ENCODE measurements at places on chromosomes 5 and 9.
A peak's percentile ranks its signal among the peaks of the same experiment; 100 is the strongest.

- no peak for DNase-seq
These were observed 11.2 kb upstream of the COL5A1 start for GRCh38 chr9:134630393-134630790.

GRCh38 chr5:176553260-176554085 lies 4.3 kb downstream of the CDHR2 start:
- DNase-seq, result no peak

DNA sequence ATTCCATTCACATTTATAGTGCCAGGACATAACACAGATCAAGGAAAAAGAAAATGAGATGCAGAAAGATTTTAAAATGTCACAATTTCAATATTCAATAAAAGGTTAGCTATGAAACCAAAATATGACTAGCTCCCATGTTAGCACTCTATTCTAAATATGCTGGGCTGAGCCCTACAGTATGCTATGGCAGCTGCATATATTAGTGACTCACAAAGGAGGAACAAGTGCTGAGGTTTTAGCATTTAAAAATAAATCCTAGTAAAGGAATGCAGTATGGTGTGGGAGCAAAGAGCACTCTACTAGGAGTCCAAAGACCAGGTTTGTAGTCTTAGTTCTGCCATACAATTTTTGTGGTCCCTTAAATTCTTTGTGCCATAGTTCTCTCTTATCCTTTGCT lies 118.4 kb downstream of the OXCT1 start:
- no peak for DNase-seq

DNA sequence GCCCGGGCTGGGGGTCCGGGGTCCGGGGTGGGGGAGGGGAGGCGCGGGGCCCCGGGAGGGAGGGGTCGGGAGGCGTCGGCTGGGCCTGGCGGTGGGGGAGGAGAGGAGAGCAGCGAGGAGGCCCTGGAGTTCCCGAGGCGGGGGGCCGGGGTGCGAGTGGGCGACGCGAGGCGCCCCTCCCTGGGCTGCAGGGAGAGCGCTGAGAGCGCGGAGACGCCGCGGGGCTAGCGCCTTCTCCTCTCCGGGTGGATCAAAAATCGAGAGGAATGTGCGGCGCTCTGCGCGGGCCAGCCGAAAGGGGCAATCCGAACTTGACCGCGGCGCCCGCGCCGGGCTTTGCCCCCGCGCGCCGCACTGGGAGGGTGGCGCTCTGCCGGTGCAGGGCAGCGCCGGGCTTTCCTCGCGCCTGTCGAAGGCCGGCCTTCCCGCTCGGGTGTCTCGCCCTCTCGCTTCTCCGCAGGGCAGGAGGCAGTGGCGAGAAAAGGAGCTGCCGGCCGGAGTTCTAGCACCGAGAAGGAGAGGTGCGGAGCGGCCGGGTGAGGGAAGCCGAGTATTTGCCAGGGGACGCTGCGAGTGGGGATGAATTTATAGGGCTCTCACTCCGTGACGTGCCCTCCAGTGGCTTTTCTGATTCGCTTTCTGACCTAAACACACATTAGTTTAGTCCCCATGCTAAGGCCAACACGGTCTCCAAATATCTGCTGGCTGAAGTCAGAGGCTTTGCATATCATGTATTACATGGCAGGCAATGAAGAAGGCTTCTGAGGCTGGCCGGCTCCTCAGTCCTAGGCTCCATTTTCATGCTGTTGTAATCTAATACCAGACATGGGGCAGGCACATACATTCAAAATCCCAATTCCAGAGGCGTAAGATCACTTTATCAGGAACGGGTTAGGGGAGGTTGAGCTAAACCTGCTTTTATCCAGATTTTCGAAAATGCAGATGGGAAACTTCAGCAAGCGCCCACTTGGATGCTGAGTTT lies 503 bp upstream of the GDNF start:
- DNase-seq, result no peak

- no peak for DNase-seq
These were observed 25.0 kb upstream of the CAPSL start for GRCh38 chr5:35963381-35963843.

DNA sequence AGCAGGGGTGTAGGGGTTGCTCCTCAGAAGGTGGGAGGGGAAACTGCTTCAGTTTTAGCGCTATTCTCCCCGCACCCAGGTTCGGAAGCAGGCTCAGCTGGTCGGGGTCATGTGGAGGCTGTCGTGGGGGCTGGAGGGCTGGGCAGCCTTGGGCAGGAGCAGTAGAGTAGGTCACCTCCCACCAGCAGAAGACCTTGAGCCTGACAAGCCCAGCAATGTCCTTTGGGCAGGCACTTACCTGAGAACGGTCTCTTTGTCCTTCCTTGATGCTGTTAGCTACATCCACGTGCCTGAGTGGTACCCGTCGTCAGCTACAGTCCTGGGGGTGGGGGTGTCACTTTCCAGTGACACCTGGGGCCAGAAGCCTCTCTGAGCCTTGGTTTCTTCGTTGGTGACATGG lies 20.3 kb downstream of the ENHO start:
- DNase-seq, result no peak

DNA sequence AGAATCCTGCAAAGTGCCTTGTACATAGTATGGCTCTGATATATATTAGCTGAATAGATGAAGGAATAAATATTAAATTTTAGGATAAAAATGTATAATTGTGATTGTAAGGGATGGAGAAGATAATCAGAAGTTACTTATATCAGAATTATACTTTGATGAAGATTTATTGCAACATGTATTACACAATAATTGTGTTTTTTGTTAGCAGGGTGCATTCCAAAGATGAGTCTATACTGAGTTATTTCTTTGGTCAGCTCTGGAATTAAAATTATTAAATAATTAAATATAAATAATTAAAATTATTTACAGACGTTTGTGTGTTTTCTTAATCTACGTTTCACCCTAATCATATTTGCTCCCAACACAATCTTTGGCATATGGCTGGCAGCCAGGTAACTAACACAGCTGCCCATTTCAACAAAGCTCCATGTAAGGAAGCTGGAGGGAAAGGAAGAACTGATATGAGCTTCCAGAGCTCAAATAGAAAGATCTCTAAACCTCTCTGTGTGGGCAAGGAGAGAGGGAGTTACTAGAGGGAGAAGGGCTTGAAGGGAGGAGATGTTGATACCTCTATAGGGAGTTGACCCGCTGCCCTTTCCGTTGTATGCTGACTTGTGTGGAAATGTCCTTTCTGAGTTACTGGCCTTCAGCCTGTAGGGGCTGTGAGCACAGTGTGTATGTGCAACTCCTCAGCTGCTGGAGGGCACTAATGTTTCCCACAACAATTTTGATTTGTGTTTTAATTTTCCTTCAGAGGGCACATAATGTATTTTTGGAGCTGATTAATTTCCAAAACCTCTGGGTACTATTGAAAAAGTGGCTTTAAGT lies 403.4 kb downstream of the MAN2A1 start:
- DNase-seq, result no peak

DNA sequence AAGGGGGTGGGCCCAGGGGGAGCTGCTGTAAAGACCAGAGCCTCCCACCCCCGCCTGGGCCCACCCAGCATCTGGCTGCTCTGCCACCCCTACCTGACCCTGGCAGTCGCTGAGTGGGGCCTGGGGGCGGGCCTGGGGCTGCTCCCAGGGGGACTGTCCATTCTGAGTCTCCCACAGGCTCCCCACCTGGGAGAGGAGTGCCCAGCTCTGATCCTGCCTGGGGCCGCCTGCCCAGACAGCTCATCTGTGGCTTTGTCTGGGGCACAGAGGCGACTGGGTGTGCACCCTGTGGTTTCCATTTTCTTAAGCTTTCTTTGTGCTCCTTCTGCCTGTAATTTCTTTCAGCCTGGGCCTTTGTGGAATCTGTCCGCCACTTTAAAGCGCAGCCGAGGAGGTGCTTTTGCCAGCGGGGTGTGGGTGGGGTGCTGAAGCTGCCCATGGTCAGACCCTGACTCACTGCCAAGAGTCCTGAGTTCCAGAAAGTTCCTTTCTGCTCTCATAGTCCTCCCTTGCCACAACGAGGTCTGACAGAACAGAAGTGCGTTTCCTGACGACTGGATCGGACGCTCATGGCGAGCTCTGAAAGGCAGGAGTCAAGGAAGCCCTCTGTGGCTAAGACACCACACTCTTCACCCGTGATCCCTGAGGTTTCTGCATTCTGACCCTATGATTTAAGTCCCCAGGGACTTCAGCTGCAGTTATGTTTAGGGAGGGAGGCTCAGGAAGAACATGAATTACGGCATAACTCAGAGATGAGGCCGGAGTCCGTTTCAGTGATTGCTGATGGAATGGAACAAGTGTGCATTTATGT lies 225.0 kb downstream of the FANCC start:
- DNase-seq, result no peak

- no peak for DNase-seq
These were observed 102.0 kb downstream of the LPAR1 start for GRCh38 chr9:110936237-110936636.

GRCh38 chr9:16058131-16058549 lies 505.3 kb downstream of the CCDC171 start:
- no peak for DNase-seq

DNA sequence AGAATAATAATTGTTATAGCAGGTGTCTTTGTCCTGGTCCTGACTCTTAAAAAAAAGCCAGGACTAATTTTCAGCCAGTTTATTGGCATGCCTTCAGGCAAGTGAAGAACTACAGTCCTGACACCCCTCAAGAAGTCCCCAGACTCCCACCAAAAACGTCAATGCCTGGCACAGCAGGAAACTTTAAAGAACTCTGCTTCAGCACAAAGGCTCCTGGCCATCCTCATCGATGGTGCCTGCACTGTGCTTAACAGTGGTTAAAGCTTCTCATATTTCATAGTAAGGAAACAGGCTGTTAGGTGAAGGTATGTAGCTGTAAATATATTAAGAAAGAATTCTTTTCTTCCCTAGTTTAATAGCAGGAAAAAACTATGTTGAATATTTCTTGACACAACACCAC lies 280.1 kb upstream of the PUM3 start:
- no peak for DNase-seq

- no peak for DNase-seq
These were observed 2.9 kb downstream of the SLC45A2 start for GRCh38 chr5:33981408-33982162.

- peak; percentile 22 for DNase-seq
These were observed 11.2 kb upstream of the CCDC152 start for GRCh38 chr5:42745426-42745825.

GRCh38 chr5:67639313-67639712 lies 442.7 kb upstream of the CD180 start:
- no peak for DNase-seq

- no peak for DNase-seq
These were observed 420.9 kb upstream of the SGCD start for GRCh38 chr5:155906046-155906445.

- DNase-seq, result no peak
These were observed 5.1 kb downstream of the MYMK start for GRCh38 chr9:133519693-133520092.
